ENCODE measurements at places on chromosomes 7 and 10.

- DNase-seq, result no peak
These were observed 859.0 kb upstream of the AUTS2 start for GRCh38 chr7:68739306-68739705.

DNA sequence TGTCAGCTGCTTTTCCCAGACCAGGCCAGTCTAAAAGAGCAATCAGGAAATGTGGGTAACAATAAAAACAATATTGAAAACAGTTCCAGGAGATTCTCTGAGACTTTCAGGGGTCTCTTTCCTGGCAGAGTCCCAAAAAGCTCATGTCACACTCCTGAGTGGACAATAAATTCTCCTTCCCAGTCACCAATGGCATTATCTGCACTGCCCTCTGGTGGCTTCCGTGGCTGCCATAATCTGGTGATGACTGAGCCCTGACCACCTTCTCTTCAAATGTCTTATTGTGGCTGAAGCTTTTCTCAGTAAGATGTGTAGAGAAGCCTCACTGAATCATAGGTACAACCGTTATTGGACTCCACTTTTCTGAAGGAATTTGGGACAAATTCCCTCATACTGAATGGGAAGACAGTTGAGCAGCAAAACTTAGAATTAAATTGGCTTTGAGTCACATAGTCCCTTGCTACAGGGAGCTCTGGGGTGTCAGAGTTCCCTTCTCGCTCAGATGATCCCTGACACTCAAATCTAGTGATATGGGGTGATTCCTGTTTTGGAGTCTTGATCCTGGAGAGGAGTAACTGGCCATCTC lies 24.4 kb upstream of the ASAH2 start:
- DNase-seq, result peak; percentile 50

GRCh38 chr10:119908166-119908565 lies 15.6 kb downstream of the SEC23IP start:
- no peak for DNase-seq

DNA sequence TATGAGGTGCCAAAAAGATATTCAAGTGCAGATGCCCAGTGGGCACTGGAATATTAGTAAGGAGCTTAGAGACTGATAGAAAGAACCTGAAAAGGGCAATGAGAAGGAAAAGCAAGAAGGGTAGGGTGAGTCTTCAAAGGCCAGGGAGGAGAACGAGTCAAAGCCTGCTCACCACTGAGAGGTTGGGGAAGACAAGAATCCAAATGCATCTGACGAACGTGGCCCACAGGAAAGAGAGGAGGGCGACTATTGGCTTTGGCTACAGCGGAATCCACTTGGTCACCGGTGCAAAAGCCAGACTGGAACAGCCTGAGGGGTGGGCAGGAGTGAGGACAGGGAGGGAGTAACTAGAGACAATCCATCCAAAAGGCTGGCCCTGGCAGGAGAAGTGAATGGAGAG lies 216.7 kb upstream of the KLF14 start:
- no peak for DNase-seq

DNA sequence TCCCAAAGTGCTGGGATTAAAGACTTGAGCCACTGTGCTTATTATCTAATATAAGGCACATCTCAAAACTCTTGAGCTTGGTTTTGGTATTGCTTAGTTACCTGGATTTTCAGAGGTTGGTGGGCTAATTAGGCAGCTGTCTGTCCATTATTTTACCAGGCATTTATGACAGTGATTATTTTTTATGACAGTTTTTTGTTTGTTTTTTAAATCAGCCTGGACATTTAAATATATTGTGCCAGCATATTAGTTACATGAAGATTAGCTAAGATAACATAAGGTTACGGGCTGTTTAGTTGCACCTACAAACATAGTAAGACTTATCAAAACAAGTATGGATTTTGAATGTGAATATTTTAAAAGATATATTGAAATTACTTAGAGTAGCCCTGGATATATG lies 2.6 kb upstream of the ZRANB1 start:
- no peak for DNase-seq

DNA sequence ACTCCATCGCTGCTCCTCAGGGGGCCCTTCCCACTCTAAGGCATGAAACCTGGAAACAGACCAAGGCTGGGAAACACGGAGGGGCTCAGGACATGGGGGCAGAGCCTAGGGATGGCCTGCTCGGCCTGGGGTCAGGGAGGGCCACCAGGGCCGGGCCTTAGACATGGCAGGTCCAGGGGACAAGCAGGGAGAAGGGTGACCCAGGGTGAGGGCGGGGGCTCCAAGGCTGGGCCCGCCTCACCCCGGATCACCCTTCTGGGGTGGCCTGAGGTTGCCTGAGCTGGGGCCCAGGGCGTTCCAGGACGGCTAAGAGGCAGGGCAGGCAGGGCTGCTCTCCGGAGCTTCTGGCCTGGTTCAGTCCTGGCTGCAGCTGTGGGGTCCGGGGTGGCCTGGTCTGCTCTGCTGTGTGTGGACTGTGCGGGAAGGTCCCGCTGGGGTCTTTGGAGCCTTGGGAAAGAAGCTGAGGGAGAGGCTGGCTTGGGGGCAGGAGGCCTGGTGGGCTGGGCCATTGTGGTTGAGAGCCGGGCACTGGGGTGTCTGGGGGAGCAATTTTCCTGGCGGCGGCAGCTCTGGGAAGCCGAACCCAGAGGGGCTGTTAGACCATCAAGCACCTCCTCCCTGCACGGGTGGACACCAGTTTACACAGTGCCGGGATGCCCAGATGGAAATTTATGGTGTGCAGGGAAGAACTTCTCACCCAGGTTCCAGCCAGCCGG lies 52.2 kb downstream of the UNCX start:
- no peak for DNase-seq

GRCh38 chr7:158842486-158842885 lies 13.2 kb upstream of the ESYT2 start:
- no peak for DNase-seq

GRCh38 chr10:98664329-98665042 lies 217.8 kb upstream of the HPS1 start:
- DNase-seq, result peak; percentile 58

DNA sequence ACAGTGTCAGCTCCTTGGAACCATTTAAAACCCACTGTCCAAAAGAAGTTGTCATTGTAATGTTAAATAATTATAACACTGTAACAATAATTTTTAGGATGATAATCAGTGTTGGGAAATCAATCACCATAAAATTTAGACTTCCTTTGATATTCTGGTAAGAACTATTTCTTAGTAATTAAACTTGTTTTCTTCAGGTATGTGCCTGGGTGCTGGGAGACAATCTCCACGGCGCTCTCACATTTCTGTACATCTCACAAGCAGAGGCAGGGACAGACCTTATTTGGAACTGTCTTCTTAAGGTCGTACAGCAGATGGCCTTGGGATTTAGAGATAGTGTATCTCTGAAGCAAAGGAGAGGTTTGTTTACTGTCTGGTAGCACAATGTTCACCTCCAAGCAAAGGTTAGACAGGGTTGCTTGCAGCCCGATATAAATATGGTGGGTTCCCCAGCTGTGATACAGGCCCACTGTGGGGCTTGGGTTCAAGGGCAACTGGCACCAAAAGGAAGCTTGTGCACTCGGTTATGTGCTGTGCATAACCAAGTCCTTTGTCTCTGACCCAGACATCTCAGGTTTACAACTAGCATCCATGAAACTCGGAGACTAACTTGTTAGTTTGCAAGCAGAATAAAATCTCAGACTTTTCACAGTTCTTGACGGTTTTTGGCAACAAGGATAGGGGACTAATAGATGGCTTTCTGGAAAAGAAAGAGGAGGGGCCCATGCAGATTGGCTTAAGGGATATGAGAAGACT lies 125.5 kb downstream of the RNF32 start:
- no peak for DNase-seq

GRCh38 chr10:35910234-35910633 lies 268.1 kb upstream of the FZD8 start:
- DNase-seq, result no peak

DNA sequence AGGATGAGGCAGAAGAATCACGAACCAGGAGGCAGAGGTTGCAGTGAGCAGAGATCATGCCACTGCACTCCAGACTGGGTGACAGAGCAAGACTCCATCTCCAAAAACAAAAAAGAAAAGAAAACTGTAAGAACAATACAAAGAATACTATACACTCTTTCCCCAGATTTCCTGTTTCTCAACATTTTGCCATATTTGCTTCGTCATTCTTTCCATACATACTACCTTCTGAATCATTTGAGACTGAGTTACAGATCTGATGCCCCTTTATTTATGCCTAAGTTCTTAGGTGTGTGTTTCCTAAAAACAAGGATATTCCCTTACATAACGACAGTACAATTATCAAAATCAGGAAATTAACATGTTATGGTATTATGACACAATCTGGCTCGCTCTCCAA lies 168.4 kb upstream of the CELF2 start:
- DNase-seq, result no peak

DNA sequence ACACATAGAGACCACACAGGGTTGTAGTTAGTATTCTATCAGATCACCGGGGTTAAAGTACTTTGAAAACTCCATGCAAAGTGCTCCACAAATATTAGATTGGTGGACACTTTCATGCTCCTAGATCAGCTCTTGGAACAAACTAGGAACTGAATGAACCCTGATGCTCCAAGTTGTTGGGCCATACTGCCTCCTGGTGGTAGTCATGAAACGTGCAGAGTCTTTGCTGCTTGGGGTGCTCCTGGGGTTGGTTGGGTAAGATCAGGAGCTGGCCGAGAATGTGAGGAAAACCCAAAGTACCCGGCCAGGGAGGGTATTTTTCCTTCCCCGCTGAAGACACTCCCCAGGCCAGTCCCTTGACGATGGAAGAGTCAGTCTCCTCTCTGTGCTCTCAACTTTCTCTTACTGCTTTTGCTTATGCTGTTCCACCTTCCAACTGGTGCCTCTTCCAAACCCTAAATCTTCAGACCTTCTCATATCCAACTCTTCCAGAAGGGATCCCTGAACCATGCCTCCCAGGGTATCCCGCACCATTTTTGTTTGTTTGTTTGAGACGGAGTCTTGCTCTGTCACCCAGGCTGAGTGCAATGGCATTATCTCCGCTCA lies 918 bp upstream of the RPEL1 start:
- peak; percentile 72 for DNase-seq

DNA sequence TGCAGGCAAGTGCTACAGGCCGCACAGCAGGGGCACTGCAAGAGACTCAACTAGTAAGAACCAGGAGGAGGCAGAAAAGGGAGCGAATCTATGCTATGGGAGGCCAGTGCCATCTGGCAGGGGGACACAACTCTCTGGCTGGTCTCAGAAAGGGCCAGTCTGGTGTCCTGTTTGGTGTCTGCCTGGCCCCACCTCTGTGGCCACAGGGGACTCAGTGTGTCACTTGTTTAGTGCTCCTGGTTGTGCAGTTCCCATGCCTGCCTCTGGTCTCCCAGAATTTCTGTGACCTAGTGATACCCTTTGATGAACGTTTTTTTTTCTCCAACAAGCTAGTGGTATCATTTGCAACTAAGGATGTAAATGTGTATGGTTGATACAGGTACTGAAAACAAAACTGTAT lies 59.2 kb upstream of the JCAD start:
- no peak for DNase-seq

DNA sequence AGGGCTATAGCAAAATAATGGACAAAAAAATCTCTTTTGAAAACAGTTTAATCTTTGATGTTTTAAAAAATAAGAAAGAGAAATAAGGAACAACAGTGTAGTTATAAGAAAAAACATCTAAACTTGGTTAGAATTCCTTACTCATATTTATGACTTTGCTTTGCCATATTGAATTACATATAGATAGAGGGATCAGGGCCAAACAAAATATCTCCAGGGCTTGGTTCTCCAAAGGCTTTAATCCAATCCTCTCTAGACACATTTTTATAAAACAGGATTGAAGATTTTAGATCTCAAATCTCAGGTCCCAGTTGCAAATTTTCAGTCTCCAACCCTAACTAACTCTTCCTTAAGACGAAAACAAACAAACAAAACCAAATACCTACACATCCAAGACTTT lies 72.6 kb upstream of the RHOBTB1 start:
- DNase-seq, result no peak

DNA sequence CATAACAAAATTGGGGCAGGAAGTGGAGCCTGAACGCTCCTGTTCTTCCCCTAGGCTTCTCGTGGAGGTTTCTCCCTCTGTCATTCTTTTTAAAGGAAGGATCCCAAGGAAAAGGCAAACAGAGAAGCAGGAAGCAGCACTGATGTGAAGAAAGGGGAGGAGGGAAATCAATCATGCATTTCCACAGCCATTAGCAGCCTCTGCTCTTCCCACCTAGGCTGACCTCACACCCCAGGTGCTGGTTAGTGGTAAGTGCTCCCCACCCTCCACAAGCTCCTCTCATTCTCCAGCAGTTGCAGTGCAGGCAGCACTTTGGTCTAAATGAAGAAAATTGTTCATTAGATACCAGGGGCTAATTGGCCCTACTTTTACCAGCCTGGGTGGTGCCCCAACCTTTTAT lies 2.6 kb downstream of the CRHR2 start:
- no peak for DNase-seq

- no peak for DNase-seq
These were observed 36.2 kb downstream of the NOLC1 start for GRCh38 chr10:102188298-102188940.

GRCh38 chr10:35600193-35600592 lies 4.9 kb upstream of the GJD4 start:
- DNase-seq, result no peak

GRCh38 chr10:21053953-21054690 lies 157.0 kb upstream of the NEBL start:
- DNase-seq, result no peak
